ENCODE measurements at places on chromosomes 4 and X.

- no peak for DNase-seq
These were observed 15.3 kb upstream of the PITX2 start for GRCh38 chr4:110638089-110638746.

DNA sequence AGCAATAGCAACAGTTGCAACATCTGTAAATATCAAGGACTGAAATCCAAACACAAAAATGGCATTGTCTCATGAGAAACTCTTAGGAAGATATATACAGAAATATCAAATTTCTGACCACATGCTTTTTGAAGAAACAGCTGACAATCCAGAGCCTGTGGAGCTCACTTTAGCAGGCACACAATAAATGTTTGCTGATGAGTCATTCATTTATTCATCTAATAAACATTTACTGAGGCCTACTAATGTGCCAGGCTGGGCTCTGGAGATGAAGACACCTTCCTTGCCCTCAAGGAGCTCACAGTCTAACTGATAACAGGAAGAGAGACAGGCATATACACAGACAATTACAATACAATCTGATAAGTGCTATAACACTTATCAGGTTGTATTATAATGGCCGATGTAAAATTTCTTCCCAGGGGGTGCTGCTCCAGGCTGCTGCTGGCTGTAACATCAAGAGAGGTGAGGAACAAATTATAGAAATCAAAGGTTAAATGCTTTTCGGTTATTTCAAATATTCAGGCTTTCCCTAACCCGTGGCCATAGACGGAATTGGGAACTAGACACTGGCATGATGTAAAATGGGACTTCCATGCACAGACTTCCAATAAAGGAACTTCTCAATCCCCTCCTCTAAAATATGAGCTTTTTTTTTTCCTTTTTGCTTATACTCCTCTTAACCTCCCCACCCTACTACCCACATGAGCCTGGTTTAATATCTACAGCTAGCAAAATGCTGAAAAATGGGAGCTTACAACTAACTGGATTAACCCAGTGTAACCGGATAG is 16.8 kb upstream of the ZCCHC13 start:
- no peak for DNase-seq

GRCh38 chr4:118904935-118905334 is 16.3 kb downstream of the SYNPO2 start:
- no peak for DNase-seq

DNA sequence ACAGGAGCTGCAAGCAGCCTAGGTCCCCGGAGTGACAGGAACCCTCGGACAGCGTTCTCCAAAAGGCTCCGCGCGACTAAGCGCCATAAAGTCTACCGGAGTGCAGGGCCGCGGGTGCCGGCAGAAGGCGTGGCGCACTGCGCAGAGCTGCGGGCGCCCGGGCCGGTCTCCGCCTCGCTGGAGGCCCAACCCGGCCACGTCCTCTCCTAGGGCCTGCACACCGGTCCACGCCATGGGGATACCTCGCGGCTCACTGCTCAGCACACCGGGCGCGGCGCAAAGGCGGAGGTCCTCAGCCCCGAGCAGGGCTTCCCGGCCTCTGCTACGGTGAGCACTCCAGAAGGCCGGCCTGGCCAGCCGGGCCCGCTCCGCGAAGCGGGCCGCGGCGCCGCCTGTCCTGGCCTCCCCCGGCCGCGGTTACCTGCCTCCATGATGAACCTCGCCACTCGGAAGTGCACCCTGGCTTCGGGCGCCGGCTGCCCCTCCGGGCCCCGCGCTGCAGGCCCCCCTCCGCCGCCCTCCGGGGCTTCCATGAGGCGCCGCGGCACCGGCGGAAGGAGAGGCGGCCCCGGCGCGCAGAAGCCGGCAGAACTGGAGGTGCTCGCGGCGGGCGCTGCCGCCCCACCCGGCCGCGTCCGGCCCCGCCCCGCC is at the start of gene CCNQ:
Gene CCNQ, minus strand, starts transcription at position 599 of the 651 bp plus-strand sequence. Its CDS starts 66 bp downstream, at position 533.
- peak; percentile 53 for DNase-seq

GRCh38 chr4:183610613-183611012 is 48.4 kb downstream of the RWDD4 start:
- no peak for DNase-seq

Data from muscle of back (tissue), 13 donors.